Activated CD4-positive, alpha-beta T cell treated with anti-CD3 and anti-CD28 coated beads, Interleukin-2, amount 50 U/mL, for 24 hours (primary cell): ENCODE measurements at places on chromosomes 13 and 19.

GRCh38 chr13:36450534-36450933 lies 18.2 kb downstream of the CCNA1 start:
- no peak for DNase-seq

GRCh38 chr13:30755678-30756077 lies 20.3 kb downstream of the ALOX5AP start:
- DNase-seq, result no peak

GRCh38 chr13:106372199-106373155 lies 163.0 kb downstream of the EFNB2 start:
- no peak for DNase-seq

DNA sequence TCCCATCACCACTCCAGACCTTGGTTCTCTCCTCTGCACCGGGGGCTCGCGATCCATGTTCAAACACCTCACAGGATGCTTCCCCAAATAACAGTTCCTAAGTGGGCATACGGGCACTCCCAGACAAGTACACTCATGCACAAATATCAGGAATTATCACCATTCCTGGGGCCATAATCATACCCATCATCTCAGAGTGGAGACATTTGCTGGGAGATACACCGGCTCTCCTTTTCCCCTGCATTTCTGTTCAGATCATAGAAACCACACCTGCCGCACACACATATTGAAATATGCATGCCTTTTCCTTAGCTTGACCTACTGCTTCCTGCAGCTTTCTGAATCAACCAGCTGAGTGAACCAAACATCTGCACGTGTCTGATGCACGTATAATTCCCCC lies 33.9 kb upstream of the MBNL2 start:
- no peak for DNase-seq

DNA sequence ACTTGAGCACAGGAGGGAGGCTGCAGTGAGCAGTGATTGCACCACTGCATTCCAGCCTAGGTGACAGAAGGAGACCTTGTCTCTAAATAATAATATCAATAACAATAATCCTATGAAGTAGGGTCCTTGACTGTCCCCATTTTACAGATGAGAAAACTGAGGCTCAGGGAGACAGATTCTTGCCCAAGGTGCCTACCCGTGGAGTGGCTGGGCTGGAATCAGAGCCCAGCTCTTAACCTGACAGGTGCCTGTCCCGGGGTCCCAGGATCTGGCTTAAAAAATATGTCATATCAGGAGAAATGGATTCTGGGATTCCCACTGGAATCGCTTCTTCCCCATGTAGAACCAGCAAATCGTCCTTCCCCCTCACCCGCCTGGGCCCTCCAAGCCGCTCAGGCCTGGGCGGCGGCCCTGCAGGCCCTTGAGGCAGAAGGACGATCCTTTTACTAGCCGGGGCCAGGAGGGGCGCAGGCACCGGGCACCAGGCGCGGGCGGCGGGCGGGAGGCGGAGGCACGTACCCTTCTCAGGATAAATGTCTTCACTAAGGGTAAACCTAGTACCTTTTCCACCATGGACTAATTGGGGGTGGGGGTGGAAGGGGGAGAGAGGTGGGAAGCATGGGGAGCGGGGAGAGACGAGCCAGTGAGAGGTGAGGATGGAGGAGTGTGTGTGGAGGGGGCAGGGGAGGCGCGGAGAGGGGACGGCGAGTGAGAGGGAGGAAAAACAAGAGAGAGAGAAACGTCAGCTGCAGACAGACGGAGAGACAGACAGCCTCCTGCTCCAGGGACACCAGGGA lies 60.6 kb downstream of the COLGALT1 start:
- DNase-seq, result no peak

- DNase-seq, result no peak
These were observed 23.6 kb downstream of the TNFSF11 start for GRCh38 chr13:42597505-42597904.

- no peak for DNase-seq
These were observed 459.6 kb downstream of the KLF12 start for GRCh38 chr13:73674570-73674969.

DNA sequence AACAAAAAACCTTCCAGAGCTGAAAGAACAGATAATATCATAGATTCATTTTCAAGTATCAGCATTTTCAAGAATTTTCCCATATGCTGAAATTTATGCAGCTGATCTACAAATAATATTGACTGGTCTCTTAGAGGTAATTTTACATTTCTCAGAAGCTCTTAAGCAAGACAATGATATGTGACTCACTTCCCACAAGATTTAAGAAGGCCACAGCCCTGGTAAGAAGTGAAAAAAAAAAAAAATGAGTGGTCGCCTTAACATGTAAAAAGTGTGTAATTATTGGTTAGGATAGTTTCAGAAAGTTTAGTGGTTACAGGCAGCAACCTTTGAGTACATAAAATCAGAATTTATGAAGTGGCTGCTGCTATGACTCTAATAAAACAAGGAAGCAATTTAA lies 54.5 kb downstream of the NUFIP1 start:
- no peak for DNase-seq

- DNase-seq, result no peak
These were observed 88.7 kb upstream of the PCDH9 start for GRCh38 chr13:67318860-67319259.

DNA sequence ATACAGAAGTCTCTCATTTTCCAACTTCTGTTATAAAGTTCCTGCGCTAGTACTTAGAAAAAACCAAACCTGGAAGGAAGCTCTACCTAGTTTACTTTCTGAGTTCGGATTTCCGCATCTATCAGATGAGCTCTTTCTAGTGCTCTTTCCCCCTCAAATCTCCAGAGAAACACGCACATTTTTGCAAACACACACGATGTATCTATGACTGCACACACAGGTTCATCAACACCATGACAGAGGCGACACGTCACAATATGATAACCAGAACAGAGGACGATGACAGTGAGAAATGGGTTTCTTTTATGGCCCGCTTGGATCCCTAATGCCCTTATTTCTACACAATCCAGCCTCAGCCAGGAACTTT lies 629 bp upstream of the LRRC63 start:
- DNase-seq, result peak; percentile 24

- no peak for DNase-seq
These were observed 17.2 kb downstream of the ACTN4 start for GRCh38 chr19:38664503-38665211.

DNA sequence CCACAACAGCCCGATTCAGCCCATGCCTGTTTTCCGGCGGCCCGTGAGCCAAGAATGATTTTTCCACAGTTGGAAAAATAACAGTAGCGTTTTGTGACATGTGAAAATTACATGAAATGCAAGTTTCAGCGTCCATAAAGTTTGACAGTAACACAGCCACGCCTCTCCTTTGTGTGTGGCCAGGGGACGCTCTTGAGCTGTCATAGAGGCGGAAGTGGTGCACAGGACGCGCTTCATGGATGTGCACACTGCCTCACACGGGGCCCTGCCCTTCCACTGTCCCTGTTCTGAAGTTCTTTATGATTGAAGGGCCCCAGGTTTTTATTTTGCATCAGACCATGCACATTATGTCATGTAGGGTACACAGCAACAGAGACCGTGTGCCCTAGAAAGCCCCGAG lies 12.4 kb upstream of the ELAVL1 start:
- no peak for DNase-seq

GRCh38 chr19:17540174-17540573 lies 15.3 kb upstream of the COLGALT1 start:
- DNase-seq, result no peak

DNA sequence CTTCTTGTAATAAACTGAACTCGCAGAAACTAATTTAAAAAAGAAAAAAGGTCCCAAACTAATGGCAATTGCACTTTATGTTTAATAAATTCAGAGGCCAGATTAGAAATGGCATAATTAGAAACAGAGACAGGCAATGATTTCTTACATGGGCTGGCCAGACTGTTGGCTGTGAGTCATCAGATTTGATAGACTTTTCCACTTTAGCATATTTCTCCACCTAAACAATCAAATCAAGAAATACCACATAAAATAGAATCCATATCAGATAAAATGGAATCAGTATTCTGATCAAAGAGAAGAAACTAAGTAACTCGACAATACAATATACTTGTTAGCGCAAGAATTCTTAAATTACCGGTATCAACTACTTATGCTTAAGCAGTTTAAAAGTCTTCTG lies 29.0 kb downstream of the EXOSC8 start:
- DNase-seq, result no peak

- DNase-seq, result no peak
These were observed 38.3 kb upstream of the KCTD4 start for GRCh38 chr13:45238945-45239795.

DNA sequence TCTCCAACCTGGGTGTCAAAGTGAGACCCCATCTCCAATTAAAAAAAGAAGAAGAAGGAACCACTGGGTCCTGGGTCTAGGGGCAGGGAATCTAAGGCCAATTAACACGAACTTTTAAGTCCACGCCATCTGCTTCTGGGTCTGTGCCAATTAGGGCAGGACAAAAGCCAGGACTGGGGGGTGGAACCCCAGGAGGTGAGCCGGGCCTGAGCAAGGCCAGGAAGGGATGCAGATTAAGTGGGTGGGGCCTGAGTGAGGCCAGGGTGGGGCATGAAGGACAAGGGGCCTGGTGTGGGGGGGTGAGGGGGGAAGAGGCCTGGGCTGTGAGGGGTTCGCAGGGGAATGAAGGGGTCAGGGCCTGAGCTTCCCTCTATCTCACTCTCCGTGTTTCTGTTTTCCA lies 26.3 kb upstream of the ZNF83 start:
- DNase-seq, result no peak

GRCh38 chr19:39677961-39678889 lies 22.5 kb downstream of the LGALS16 start:
- no peak for DNase-seq

DNA sequence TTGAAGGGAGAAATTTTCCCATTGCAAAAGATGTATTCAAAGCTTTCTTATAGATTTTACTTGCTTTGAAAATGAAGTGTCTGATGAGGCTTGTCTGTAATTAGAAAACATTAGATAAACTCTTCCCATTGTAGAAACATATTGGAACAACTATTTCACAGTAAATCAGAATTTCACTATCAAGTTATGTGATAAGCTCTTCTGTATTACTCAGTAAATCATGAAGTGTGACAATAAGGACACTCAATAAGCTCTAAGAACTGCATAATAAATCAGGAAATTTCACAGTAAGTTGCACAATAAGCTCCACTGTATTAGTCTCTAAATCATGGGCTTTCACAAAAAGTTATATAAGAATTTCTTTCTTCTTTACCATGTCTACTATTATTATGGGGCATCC lies 1546.6 kb downstream of the SLITRK5 start:
- no peak for DNase-seq

GRCh38 chr13:30481241-30481760 lies 15.6 kb upstream of the HMGB1 start:
- DNase-seq, result no peak

GRCh38 chr13:28326056-28326455 lies 168.9 kb downstream of the FLT1 start:
- DNase-seq, result no peak

DNA sequence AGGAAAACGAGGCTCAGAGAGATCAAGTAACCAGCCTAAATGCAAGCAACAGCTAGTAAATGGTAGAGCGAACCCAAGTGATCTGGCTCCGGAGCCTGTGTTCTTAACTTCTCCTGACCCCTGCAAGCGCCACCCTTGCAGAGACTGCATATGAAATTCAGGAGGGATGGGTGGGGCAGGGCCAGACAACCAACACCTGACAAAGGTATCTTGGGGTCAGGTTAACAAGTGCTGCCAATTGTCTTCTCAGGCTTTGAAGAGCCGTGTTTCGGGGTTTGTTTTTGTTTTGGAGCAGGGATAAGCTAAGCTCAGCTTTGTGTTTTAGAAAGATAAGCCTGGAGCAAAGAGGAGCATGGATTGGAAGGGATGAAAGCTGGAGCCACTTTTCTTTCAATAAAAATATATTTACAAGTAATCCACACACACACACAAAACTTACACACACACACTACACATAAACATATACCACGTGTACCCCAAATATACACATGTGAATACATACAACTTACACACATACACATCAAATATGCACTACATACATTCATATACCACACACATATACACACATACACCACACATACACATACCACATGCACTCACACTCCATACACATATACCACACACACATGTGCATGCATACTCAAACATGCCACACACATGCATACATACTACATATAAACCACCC lies 722.0 kb downstream of the DIAPH3 start:
- DNase-seq, result no peak

- DNase-seq, result no peak
These were observed 63.4 kb upstream of the LRCH1 start for GRCh38 chr13:46489586-46490023.

DNA sequence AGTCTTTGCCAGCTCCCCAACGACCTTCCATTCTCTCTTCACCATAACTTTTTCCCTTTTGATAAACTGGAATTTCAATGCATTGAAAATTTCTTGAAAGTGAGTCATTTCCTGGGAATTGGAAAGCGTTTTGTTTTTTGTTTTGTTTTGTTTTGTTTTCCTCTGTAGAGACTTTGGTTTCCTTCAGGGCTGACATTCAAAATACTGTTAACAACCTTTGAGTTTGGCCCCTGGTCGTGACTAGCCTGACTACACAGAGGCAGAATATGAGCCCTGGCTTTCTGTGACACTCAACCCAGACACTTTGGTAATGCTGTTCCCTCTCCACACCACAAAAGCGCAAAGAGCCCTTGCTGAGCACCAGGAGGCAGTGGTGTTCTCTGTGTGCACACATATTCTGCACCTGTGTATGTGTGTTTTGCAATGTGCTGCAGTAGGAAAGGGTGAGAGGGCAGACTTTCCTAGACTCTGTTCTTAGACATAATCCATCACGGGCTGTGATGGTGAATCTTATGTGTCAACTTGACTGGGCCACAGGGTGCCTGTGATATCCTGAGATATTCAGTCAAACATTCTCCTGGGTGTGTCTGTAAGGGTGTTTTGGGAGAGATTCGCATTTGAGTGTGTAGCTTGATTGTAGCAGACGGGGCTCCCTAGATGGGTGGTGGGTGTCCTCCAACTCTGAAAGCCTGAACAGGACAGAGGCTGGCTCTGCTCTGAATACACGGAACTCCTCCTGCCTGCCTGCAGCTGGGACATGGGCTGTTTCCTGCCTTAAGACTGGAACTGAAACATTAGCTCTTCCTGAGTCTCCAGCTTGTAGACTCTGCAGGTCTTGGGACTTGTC lies 29.5 kb upstream of the ANKRD10 start:
- DNase-seq, result no peak

- DNase-seq, result no peak
These were observed 44.1 kb downstream of the UBL3 start for GRCh38 chr13:29805994-29806979.

DNA sequence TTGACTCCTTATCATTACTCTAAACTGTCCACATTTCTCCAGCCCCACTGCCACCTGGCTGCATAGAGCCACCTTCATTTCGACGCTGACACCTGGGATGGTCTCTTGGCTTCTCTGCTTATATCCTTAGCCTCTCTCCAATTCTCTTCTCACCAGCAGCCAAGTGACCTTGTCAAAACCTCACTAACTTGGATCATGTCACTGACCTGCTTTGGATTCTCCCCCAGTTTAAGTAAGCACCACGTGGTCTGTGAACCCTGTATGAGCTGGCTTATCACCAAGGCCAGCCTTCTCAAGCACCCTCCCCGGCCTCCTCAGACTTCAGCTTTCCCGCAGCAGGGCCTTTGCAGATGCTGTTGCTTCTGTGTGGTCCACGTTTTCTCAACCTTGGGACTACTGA lies 12.3 kb upstream of the GGACT start:
- DNase-seq, result no peak
